ENCODE measurements at places on chromosomes 7 and 10.

DNA sequence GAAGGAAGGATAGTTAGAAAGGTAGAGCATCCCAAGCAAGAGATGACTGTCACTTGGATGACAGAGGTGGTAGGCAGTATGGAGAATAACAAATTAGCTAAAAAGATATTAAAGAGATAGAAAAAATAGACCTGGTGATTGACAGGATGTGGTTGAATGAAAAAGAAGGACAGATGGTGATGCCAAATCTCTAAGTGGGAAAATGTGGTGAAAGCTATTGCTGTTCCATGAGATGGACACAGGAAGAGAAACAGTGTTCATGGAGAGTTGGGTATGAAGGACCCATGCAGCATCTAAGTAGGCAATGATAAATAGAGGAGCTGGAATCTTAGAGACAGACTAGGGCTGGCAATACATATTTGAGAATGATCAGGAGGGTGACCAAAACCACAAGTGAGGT lies 30.7 kb downstream of the FAM13C start:
- DNase-seq: no peak

DNA sequence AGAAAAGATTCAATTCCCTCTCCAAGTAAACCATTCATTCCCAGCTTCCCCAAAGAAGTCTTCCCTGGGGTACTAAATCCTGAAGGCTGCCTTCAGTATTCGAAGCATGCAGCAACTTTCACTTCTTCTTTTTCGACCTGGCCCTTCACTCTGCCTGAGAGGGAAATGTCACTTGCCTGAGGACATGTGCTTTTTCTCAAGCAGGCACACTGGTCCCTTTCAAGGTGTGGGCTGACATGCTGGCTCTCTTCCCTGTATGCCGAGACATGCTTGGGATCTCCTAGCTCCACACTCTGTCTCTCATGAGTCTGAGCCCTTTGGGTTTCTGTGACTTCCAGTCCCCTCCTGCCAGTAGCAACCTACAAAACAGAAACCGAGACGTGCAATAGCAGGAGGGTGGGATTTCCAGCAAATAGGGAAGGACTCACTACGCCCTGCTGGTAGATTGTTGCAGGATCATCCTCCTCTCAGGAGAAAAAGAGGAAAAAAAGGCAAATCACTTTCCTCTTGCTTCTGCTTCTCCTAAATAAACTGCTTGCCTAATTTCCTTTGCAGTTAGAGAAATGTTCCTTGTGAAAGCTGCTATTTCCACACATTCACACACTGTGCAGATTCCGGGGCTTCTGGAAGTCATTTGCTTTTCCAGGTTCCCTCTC lies 33.5 kb downstream of the FIGNL1 start:
- DNase-seq: peak; percentile 64

DNA sequence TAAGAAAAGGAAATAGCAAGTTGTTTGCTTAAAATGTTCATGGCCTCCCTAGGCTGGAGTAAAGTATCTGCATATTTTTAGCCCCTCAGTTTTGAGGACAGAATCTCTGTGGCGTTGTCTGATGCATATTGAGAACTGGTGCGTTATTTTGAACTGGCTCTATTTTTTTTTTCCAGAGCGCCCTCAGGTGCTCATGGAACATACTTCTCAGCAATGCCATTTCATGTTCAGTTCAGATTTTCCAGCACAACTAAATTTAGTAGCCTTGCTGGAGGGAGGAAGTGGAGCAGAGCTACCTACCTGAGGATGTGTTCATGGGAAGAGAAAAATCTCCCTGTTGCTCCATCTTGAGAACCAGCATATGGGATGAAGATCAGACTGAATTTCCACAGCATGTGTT lies 870.5 kb downstream of the LRMDA start:
- no peak for DNase-seq

DNA sequence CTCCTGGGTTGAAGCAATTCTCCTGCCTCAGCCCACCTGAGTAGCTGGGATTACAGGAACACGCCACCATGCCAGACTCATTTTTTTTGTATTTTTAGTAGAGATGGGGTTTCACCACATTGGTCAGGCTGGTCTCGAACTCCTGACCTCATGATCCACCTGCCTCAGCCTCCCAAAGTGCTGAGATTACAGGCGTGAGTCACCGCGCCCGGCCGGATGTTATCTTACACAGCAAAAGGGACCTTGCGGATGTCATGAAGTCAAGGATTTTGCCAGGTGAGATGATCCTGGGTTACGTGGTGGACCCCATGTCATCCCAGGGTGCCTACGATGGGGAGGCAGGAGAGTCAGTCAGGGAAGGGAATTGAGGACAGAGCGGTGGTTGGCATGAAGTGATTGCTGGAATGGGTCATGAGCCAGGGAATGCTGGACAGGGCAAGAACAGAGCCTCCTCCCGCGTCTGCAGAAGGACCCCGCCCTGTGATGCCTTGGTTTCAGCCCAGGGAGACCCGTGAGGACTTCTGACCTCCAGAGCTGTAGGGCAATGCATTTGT lies 8.7 kb upstream of the UBE3C start:
- DNase-seq: no peak

DNA sequence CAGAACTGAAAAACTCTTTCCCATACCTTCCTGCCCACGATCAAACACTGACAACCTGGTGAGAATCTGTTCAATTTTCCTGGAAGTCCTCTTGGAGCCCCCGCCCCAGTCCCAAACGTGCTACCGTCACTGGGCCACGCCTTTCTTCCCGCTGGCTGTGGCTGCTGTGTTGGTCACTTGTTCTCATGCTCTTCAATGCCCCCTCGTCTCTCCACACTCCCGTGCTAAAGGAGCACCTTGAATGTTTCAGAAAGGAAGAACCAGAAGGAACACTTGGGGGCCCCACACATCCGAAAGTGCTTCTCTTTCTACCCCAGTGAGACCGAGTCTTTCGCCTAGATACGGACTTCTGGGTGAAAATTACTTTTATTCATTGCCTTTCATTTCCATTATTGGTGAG lies 215.1 kb downstream of the DIP2C start:
- no peak for DNase-seq

DNA sequence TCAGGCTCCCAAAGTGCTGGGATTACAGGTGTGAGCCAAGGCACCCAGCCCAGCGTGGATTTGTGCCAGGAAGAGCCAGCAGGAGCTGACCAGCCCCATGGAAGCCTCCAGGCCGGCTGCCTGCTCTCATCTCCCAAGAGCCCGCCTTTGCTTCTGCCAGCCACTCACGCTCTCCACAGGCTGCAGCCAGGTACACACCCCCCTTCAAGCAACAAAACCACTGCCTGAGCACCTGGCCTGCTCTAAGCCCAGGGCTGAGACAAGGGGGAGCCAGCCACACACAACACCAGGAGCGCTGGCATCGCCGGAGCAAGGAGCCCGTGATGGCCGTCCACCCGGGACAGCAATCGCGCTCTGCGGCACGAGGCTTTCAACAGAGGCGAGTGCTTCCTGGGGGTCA lies 34.5 kb downstream of the MAD1L1 start:
- no peak for DNase-seq

DNA sequence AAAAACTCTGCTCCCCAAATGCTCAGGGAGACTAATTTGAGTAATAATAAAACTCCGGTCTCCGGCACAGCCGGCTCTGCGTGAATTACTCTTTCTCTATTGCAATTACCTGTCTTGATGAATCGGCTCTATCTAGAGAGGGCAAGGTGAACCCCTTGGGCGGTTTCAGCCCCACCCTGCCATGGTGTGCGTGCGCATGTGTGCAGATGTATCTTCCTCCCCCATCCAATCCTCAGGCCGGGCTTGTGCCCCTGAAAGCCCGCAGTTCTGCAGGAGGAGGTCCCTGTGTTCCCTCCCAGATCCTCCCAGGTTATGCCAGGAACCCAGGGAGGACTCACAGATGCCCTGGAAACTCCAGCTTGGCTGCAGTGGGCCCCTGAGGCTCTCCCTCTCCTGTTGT lies 48.3 kb upstream of the MYL10 start:
- DNase-seq: no peak

- no peak for DNase-seq
Observed at GRCh38 chr10:44439239-44439957, 54.5 kb upstream of the CXCL12 start.

GRCh38 chr7:34330308-34330707 lies 327.7 kb upstream of the NPSR1 start:
- no peak for DNase-seq

DNA sequence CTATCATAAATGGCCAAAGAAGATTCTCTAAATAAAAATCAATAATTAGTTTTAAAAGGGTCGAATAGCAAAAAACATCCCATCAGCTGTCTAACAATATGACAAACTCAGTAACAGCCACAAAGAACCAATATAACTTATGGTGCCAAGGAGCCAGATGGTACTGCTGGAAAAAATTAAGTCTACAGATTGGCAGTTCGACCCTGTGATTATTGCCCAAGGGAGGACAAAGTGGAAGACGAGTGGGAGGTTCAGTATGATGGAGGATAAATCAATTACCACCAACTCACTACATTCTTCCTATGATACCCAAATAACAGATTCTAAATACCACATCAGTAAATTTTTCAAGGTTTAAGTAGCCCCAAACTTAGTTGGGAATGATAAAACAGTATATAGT lies 49.0 kb downstream of the SKAP2 start:
- no peak for DNase-seq

DNA sequence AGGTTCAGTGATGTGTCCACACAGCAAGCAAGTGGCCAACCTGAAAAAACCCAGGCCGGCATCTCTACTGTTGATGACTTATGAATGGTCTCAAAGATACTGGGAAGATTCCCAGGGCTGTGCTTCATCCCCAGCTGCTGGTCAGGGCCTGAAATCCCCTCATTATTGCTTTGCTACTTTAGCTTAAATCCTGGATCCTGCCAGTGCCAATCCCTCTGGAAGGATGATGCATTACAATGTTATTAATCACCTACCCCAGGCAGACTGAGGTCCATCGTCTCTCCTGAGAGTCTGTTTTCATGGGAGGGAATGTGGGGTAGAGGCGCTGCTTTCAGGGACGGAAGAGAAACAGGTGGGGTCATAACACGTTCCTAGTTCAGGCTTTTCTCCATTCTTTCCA lies 371.6 kb downstream of the RPS24 start:
- peak; percentile 17 for DNase-seq

- no peak for DNase-seq
Observed at GRCh38 chr10:100618091-100618615, 82.4 kb downstream of the HIF1AN start.

- no peak for DNase-seq
Observed at GRCh38 chr10:6095810-6096570, 7.2 kb downstream of the RBM17 start.

GRCh38 chr7:140263277-140263676 lies 86.5 kb upstream of the KDM7A start:
- peak; percentile 53 for DNase-seq

GRCh38 chr10:108982159-108982558 lies 941.2 kb downstream of the XPNPEP1 start:
- DNase-seq: no peak

GRCh38 chr10:60200682-60201053 lies 189.0 kb downstream of the ANK3 start:
- DNase-seq: no peak

- no peak for DNase-seq
Observed at GRCh38 chr10:96301616-96302015, 2.6 kb upstream of the DNTT start.

All from Peyer's patch (tissue), 4 donors.